ENCODE measurements at places on chromosomes 16 and 17.

DNA sequence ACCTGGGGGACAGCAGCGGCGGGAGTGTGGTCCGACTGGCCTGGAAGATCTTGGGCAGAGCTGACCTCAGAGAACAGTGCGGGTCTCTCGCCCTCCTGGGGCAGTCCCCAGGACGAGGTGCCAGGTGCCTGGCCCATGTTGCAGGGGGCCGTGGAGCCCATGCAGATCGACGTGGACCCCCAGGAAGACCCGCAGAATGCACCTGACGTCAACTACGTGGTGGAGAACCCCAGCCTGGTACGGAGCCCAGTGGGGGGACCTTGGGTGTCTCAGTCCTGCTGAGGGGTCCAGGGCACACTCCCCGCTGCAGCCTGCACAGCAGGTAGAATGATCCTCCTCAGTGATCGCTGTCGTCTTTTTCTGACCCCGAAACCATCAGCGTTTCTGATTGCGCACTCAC lies 1.4 kb downstream of the GPS1 start:
- DNase-seq: no peak

- DNase-seq: no peak
Measured at GRCh38 chr16:20411055-20411454, 1.7 kb downstream of the ACSM5 start.

GRCh38 chr16:49738001-49738400 lies 117.9 kb downstream of the ZNF423 start:
- no peak for DNase-seq

- DNase-seq: peak; percentile 50
Measured at GRCh38 chr16:50213939-50214519, 52.3 kb upstream of the ADCY7 start.

DNA sequence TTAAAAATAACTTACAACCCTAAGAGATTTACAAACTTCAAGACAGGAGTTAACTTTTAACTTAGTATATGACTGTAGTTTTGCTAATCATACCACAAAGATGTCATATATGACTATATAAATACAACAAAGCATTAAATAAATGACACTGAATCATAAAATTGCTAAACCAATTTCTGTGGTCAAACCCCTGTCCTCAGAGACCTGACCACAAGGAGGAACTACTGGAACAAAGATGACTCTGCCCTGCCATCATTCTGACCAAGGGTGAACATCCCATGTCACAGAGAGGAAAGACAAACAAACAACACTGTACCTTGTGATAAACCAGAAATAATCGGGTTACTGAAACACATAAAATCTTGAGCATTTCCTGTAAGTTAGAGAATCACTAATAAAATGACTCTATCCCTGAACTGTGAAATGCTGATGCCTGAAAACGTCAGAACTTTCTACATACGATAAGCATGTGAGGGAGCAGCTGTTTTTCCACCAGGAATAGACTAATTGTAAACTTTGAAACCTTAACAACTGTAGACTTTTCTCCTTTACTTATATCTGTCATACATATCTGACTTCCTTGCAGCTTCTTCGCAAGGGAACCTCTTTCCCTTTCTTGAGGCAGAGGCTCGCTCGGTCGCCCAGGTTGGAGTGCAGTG lies 47.9 kb downstream of the WDR59 start:
- no peak for DNase-seq

DNA sequence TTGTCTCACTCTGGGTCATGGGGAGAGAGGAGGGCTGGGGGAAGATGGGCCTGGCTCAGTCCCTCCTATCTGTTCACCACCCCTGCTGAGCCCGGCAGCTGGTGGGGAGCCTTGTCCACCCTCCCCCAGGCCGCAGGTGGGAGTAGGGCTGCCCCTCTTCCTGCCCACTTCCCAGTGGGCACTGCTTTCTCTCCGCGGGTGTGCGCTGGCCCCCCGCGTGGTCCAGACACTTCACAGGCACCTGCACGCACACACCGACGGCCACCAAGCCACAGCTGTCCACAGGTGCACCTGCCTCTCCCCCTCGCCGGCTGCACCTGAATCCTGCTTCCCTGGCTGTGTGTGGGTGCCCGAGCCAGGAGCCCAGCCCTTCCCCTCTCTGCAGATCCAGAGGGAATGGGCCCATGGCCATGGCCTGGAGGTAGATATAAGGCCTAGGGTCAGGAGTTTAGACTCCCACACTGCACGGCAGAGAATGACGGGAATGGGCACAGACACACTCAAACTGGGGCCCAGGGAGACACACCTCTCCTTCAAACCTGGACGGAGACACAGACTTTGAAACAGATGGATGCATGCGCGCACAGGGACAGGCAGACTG lies 2.0 kb downstream of the NHERF2 start:
- no peak for DNase-seq

GRCh38 chr17:64154313-64154695 lies 24.4 kb upstream of the ERN1 start:
- DNase-seq: no peak

GRCh38 chr16:72367851-72368250 lies 195.9 kb upstream of the PMFBP1 start:
- DNase-seq: no peak

Data from right renal pelvis (tissue), 4 donors.